Spleen (tissue), 13 donors: ENCODE measurements at places on chromosomes 3 and 15. TPM values are rescaled to one million over a fixed set of nuclear protein-coding genes. Genes with fewer than 3 reads are reported as not detected.

GRCh38 chr3:56119575-56120349, 348.5 kb downstream of the ERC2 start:
- no peaks in the 10 kb centered on the region for H3K4me1 ChIP-seq
- no peak for DNase-seq
- no peak overlapping the region for H3K4me3 ChIP-seq
- H3K27me3 ChIP-seq, result no peaks in the 10 kb centered on the region
- no peak overlapping the region for H3K27ac ChIP-seq

DNA sequence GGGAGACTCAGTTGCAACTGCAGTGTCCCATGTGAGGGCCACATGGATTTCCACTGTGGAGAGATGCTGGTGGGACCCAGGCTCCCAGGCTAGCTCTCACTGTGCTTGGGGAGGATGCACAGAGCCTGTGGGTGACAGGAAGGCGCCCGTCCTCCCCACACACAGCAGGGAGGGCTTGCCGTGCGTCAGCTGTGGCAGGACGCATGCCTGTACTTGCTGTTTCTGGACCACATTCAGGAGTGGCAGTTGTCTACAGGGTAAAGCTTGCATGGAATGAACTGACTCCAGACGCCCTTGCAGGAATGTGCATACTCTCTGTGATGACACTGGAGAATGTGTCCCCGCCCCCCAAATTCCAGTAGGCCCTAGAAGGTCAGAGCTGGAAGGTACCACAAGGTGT, 63.8 kb upstream of the SNRPA1 start:
- peaks cover 27% of the 10 kb centered on the region for H3K4me1 ChIP-seq
- no peak for DNase-seq
- no peak overlapping the region for H3K27ac ChIP-seq
- H3K4me3 ChIP-seq, result no peak overlapping the region
- H3K36me3 ChIP-seq, result peaks cover 13% of the 10 kb centered on the region
- no peaks in the 10 kb centered on the region for H3K27me3 ChIP-seq

GRCh38 chr15:97196048-97197014, 764.2 kb upstream of the ARRDC4 start:
- H3K27ac ChIP-seq, result no peak overlapping the region
- no peaks in the 10 kb centered on the region for H3K4me1 ChIP-seq
- no peaks in the 10 kb centered on the region for H3K36me3 ChIP-seq
- no peak for DNase-seq

DNA sequence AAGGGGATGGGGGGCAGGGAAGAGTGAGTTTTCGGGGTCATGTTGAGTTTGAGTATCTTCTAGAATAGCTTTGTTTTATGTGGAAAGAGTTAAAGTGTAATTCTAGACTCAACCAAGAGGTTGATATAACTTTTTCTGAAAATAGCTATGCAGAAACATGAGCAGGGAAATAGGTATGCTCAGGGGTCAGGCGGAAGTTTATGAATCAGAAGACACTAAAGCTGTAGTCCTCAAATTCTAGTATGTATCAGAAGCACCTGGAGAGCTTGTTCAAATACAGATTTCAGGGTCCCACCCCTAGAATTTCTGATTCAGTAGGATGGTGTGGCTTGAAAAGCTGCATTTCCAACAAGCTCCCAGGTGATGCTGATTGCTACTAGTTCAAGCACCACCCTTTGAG, 37.6 kb upstream of the UBE2E2 start:
- H3K36me3 ChIP-seq, result no peaks in the 10 kb centered on the region
- H3K27ac ChIP-seq, result no peak overlapping the region
- no peak overlapping the region for H3K4me3 ChIP-seq
- no peaks in the 10 kb centered on the region for H3K27me3 ChIP-seq
- no peak for DNase-seq

- no peak overlapping the region for H3K27ac ChIP-seq
- DNase-seq, result no peak
- H3K4me1 ChIP-seq, result no peaks in the 10 kb centered on the region
- H3K4me3 ChIP-seq, result no peak overlapping the region
Measured at GRCh38 chr3:57031631-57032541, 28.6 kb upstream of the SPATA12 start.

DNA sequence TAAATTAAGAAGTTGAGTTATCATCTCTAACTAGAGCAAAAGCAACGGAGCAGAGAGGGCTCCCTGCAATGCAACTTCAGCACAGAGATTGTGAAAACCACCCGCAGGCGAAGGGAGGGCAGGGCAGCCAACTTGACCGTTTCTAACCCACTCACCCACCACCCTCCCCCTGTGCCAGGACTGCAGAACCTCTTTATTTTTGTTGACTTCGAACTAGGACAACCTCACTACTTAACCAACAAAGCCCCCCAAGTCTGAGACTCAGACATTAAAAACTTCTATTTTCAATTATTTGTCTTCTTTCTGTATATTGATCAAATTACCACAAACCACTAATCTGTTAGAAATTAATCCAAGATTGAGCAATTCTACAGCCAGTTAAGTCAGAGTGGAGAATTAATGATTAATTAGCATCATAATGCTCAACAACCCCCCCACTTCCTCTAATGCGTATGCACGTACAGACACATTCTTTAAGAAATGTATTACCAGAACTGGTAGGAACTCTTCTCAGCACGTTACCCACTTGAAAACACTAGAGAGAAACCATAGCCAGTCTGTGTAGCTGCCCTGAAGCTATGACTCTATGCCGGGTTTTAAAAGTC, 2.0 kb downstream of the MGLL start:
- no peak overlapping the region for H3K4me3 ChIP-seq
- peaks cover 8% of the 10 kb centered on the region for H3K27me3 ChIP-seq
- H3K27ac ChIP-seq, result no peak overlapping the region
- DNase-seq, result no peak
- peaks cover 34% of the 10 kb centered on the region for H3K4me1 ChIP-seq
- H3K36me3 ChIP-seq, result no peaks in the 10 kb centered on the region

- H3K27me3 ChIP-seq, result no peaks in the 10 kb centered on the region
- no peak overlapping the region for H3K4me3 ChIP-seq
- H3K27ac ChIP-seq, result no peak overlapping the region
- no peak for DNase-seq
- no peaks in the 10 kb centered on the region for H3K36me3 ChIP-seq
- no peaks in the 10 kb centered on the region for H3K4me1 ChIP-seq
Measured at GRCh38 chr3:171175741-171176234, 149.3 kb upstream of the SLC2A2 start.

DNA sequence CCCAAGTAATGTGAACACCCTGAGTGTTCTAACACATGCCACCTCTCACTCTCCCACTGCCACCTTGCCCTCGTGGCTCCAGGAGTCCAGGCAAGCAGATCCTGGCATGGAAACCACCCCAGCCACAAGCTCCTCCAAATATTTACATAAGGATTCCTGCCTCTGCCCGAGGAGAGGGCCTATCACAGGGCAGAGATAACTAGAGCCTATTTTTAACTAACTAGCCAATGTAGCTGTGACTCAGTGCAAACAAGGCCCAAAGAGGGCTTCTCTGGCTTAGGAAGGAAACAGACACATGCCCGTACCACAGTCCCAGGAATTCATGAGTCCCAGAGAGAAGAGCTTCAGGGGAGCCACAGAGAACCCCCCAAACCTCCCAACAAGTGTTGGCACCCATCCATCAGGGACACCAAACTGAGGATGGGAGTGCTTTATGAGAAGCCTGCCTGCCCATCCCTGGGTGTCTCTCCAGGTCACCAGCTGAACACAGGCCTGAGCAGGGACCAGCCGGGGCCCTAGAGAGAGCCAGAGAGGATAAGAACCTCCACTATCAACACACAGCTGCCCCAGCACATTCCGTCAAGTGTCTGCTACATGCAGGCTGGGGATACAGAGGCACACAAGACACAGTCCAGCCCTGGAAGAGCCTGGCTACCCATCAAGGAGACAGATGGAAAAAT, 9.2 kb downstream of the FYCO1 start:
- H3K4me3 ChIP-seq, result no peak overlapping the region
- no peaks in the 10 kb centered on the region for H3K27me3 ChIP-seq
- peaks cover 83% of the 10 kb centered on the region for H3K4me1 ChIP-seq
- no peak for DNase-seq

- H3K4me1 ChIP-seq, result no peaks in the 10 kb centered on the region
- no peak overlapping the region for H3K4me3 ChIP-seq
- H3K27ac ChIP-seq, result no peak overlapping the region
- no peaks in the 10 kb centered on the region for H3K36me3 ChIP-seq
- H3K27me3 ChIP-seq, result no peaks in the 10 kb centered on the region
- no peak for DNase-seq
Measured at GRCh38 chr15:36608180-36608579, 28.8 kb downstream of the CDIN1 start.

GRCh38 chr3:137024348-137024747, 66.6 kb downstream of the IL20RB start:
- no peaks in the 10 kb centered on the region for H3K36me3 ChIP-seq
- H3K27ac ChIP-seq, result no peak overlapping the region
- no peak overlapping the region for H3K4me3 ChIP-seq
- DNase-seq, result no peak
- no peaks in the 10 kb centered on the region for H3K4me1 ChIP-seq

DNA sequence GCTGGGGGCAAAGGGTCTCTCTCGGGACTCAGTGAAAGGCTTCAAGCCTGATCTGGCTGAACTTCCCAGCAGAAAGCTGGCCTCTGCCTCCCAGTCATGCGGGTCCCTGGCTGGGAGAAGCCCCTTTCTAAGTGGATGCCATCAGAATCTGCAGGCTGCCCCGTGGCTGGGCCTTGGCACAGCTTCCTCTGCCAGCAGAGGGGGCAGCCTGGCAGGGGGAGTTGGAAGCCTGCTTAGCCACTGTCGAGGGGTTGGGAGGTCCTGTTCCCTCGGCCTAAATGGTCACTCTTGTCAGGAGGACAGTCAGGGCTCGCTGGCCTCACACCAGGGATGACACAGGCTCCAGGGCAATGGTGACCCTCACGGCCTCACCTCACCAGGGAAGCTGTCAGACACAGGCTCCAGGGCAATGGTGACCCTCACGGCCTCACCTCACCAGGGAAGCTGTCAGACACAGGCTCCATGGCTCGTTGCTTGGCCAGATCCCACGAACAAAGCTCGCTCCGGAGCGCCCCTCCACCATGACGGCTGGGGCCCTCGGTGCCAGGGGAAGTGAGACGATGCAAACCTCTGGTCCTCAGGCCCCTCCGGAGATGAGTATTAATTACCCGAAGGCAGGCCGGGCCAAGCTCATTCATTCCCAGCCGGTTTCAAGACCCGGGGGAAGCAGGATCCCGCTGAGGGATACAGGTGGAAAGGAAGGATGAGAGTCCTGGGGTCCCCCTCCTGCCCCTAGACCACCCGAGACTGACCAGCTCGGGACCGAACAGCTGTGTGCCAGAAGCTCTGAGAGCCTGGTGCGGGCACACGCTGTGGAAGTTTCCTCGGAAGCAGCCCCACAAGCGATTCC, 151.0 kb downstream of the CHSY1 start:
- no peaks in the 10 kb centered on the region for H3K4me1 ChIP-seq
- no peak overlapping the region for H3K4me3 ChIP-seq
- no peak overlapping the region for H3K27ac ChIP-seq
- no peak for DNase-seq
- H3K36me3 ChIP-seq, result no peaks in the 10 kb centered on the region

DNA sequence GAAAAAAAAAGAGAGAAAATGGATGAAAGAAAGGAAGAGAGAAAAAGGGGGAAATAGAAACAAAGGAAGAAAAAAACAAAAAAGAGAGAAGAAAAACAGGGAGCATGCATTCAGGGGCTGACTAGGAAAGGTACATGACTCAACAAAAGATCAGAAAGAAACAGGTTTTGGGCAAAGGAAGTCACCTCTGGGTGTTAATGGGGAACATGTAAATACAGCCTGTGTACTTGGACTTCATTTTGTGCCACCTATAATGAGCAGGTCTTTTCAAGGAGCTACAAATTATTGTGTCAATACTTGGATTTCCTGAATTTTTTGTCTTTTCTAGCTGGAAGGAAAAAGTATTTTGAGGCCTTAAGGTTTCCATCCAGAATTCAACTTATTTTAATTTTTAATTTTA, 53.4 kb upstream of the CCDC50 start:
- no peaks in the 10 kb centered on the region for H3K36me3 ChIP-seq
- H3K27me3 ChIP-seq, result no peaks in the 10 kb centered on the region
- no peak overlapping the region for H3K4me3 ChIP-seq
- H3K4me1 ChIP-seq, result peaks cover 2% of the 10 kb centered on the region
- H3K27ac ChIP-seq, result no peak overlapping the region

DNA sequence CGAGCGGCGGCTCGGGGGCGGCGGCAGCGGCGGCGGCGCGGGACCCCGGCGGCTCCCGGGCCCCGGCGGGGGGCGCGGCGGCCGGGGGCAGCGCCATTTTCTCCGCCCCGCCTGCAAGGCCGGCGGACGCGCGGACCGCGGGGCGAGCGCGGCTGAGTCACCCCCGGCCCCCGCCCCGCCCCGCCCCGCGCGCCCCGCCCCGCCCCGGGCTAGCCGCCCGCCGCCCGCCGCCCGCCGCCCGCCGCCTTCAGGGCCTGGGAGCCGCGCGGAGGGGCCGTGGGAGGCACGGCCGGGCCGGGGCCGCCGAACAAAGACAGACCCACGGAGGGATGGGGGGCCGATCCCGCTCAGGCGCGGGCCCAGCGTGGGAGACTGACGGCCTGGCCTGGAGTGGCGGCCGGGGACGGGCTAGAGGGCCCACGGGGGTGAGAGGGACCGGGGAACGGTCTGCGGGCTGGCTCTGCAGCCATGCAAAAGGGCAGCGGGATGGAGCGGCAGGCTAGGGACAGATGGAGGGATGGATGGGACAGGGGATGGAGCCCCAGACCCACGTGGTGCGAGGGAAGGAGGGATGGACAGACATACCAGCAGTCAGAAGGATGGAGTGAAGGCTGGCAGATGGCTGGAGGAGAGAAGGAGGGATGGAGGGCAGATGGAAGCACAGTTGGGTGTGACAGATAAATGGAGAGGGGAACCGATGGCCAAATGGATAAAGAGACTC, at the start of gene EIF4E3:
EIF4E3 (minus strand) TSS at position 132 of the 721 bp plus-strand sequence; CDS start at position 97, 35 bp downstream.
- H3K4me3 ChIP-seq, result peak within 1 kb of the TSS; percentile 76
- H3K27ac ChIP-seq, result peak within 1 kb of the TSS; percentile 89
- peak; percentile 91 for DNase-seq

- no peak overlapping the region for H3K4me3 ChIP-seq
- no peaks in the 10 kb centered on the region for H3K27me3 ChIP-seq
- H3K36me3 ChIP-seq, result no peaks in the 10 kb centered on the region
Measured at GRCh38 chr15:47135267-47135666, 582.0 kb upstream of the SEMA6D start.

- no peaks in the 10 kb centered on the region for H3K4me1 ChIP-seq
- peaks cover 100% of the 10 kb centered on the region for H3K36me3 ChIP-seq
- no peak overlapping the region for H3K4me3 ChIP-seq
- no peak for DNase-seq
- no peaks in the 10 kb centered on the region for H3K27me3 ChIP-seq
- H3K27ac ChIP-seq, result no peak overlapping the region
Measured at GRCh38 chr3:122458992-122459391, 43.1 kb upstream of the WDR5B start.

GRCh38 chr15:82699726-82700125, 9.9 kb downstream of the AP3B2 start:
- no peak for DNase-seq
- peaks cover 13% of the 10 kb centered on the region for H3K27me3 ChIP-seq
- no peaks in the 10 kb centered on the region for H3K4me1 ChIP-seq

The ST3GAL6 gene
- total RNA-seq, result 9.4 TPM

The ARPIN gene
- total RNA-seq, result 12.8 TPM

The CSPG5 gene
- 0.23 TPM for total RNA-seq

The RETNLB gene
- total RNA-seq, result not detected

The SERINC4 gene
- total RNA-seq, result not detected

The NPAP1 gene
- not detected for total RNA-seq

The RSL24D1 gene
- 58.9 TPM for total RNA-seq

The RFTN1 gene
- 57.0 TPM for total RNA-seq
